ENCODE measurements at places on chromosomes 7 and 10.

GRCh38 chr10:99521765-99522469, 10.8 kb upstream of the NKX2-3 start:
- DNase-seq, result no peak

- no peak for DNase-seq
Measured at GRCh38 chr10:58807629-58808022, 295.0 kb downstream of the BICC1 start.

DNA sequence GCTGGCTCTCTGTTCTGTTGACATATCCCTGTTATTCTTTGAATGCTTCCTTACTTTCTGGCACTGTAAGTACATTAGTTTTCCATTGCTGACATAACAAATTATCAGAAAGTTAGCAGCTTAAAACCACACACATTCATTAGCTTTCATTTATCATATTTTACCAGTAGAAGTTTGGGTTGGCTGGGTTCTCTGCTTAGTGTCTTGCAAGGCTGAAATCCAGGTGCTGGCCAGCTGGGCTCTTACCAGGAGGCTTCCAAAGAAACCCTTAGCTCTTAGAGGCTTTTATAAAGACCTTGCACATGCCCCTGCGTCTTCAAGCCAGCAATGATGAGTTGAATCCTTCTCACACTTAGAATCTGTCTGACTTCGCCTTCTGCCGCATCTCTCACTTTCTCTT, 160.6 kb downstream of the MLLT10 start:
- DNase-seq, result no peak

- DNase-seq, result no peak
Measured at GRCh38 chr7:2965745-2966270, 77.9 kb downstream of the CARD11 start.
